ENCODE measurements at places on chromosomes 2 and 18.

DNA sequence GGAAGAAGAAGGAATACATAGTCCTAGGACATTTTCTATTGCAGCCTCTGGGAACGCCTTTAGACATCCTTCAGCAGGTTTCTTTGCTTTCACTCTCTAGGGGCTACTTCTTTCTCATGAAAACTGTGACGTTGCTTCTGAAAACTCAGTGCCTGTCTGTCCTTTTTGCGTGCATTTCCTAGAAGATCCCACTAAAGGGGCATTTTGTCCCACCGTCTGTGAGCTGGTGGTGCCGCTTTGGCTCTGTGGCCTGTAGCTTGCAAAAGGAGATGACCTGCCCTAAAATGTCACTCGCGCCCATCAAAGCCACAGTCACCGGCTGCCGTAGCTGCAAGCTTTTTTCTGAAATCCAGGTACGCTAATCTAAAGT, 579 bp downstream of the STAT4 start:
- DNase-seq, result no peak

DNA sequence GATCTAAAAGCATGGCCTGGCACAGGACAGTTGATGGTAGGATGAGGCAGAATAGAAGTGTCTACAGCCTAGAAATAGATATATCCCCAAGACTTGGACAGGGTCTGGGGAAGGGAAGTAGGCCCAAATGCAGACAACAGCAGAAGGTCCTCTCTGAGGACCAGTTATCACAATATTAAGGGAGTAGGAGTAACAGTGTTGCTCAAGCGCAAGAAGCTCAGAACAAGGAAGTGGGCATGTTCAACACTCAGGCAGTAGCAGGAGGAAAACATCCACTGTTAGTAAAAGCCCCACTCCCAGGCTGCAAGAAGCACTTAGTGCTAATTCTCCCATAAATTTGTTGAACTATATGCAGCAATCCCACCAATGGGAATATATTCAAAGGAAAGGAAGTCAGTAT, 314.7 kb downstream of the METTL4 start:
- no peak for DNase-seq

DNA sequence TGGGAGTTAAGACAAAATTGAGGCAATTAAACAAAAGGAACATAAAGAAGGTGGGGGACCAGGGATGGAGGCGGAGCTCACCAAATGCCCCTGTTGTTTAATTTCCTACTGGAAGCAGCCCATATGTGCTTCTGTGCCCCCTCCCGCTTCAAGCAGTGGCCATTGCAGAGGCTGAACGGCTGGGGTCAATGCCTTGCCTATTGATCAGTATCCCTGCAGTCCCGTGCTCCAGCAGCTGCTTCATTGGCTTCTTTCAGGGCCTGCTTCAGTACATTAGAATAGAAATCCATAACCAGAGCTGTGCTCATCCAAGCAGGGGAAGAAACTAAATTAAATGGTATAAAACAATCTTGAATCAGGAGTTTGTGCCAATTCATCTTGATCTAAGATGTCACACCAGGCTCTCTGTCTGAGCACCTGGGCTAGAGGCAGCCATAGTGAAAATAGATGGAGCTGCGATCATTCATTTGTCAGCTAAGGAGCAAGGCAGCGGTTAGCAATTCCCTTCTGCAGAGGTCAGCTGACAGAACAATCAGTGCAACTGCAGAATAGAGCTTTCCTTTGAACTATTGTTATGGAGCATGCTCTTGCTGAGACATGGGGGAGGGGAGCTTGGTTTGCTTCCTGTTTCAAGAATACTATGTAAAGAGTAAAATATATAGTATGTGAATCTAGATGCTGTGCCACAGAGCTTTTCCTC, 222.4 kb downstream of the WDR7 start:
- no peak for DNase-seq

GRCh38 chr2:109499566-109499965, 114.2 kb downstream of the SEPTIN10 start:
- DNase-seq, result no peak

GRCh38 chr2:88053296-88053695, 2.3 kb downstream of the KRCC1 start:
- DNase-seq, result no peak

DNA sequence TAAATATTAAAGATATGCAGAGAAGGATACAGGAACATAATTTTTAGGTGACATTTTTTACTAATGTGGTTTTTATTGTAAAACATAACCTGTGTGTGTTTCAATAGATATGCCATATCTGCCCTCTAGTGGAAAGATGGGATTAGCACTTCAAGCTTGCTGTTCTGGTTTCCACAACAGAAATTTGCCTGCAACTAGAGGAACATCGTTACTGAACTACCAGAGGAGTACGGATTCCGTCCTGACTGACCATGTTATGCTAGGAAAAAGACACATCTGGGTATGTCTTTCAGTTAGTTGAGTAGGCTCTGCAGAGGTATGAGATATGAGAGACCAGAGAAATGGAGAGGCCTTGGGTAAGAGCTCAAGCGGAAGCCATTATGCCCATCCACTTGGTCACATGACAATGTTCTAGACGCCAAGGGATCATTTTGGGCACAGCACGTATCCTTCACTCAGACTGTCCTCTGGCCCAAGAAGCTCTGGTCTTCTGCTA, 104.9 kb downstream of the MBD2 start:
- peak; percentile 54 for DNase-seq

GRCh38 chr18:74724186-74724585, 126.5 kb downstream of the ZNF407 start:
- DNase-seq, result no peak

GRCh38 chr18:2197946-2198345, 373.4 kb downstream of the METTL4 start:
- DNase-seq, result no peak

DNA sequence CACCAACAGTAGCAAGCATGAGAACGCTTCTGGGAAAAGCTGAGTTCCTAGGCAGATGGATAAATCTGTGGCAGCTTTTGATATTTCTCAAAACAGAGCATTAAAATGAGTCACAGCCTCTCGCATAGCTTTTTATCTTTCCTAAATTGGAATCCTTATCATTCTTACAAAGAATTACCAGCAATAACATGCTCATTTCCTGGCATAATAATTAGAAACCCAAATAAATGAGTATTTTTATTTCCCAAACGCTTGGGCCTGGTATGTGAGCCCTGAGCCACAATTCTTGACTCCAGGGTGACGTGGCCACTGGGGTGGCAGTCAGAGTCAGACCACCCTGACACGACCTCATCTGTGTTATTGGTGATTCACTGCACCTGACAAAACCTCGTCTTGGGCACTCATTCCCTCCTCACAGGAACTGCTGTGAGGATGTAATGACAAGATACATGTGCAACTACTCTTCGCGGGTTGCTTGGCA, 210.7 kb downstream of the ARL4C start:
- DNase-seq, result peak; percentile 54

DNA sequence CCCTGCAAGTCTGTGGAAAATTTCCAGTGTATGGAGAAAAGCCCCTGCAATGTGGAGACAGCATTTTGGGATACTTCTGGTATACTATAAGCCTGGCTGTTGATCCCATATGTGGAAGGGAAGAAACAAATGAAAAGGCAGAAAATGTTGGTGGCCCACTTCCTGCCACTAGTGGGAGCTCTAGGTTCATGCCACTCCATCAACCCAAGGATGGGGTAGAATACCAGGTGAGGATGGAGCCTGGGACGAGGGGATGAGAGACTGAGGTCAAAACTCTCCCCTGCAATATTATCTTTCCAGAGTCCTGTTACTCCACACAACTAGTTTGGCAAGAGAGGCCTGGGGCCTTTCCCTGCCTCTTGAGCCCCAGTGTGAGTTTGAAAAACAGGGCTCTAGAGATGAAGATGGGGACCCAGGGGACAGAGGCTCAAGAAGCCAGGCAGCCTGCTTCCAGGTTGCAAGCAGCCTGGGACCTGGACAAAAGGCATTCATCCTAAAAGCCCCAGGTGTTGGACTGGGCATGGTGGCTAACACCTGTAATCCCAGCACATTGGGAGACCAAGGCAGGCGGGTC, 31.9 kb downstream of the BMP10 start:
- DNase-seq, result no peak

DNA sequence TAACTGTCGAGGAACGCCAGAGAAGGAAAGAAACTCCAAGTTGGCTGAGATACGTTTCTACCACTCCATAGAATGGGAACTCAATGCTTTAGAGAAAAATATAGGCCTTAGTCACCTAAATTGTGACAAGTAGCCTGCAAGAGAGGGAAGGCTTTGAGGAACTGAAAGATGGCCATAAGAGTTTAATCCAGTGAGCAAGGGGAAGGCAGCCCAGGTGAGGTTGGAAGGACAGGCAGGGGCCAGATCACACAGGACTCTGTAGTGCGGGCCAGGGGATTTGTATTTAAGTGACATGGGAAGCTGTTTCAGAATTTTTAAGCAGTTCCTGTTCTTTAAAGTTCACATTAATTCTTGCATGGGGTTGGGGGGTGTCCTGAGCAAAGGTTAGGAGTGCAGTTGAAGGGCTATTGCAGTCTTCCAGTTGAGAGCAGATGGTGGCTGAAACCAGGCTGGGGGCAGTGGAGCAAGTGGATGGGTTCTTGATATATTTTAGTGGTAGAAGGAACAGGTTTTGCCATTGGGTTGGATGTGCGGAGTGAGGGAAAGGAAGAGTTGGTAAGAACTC, 138.9 kb upstream of the PELI1 start:
- DNase-seq, result no peak

- DNase-seq, result no peak
Observed at GRCh38 chr18:66439670-66440069, 164.2 kb downstream of the CDH19 start.

- DNase-seq, result no peak
Observed at GRCh38 chr2:26075173-26075572, 41.3 kb downstream of the RAB10 start.

- DNase-seq, result no peak
Observed at GRCh38 chr18:14916851-14917250, 168.9 kb downstream of the ANKRD30B start.

DNA sequence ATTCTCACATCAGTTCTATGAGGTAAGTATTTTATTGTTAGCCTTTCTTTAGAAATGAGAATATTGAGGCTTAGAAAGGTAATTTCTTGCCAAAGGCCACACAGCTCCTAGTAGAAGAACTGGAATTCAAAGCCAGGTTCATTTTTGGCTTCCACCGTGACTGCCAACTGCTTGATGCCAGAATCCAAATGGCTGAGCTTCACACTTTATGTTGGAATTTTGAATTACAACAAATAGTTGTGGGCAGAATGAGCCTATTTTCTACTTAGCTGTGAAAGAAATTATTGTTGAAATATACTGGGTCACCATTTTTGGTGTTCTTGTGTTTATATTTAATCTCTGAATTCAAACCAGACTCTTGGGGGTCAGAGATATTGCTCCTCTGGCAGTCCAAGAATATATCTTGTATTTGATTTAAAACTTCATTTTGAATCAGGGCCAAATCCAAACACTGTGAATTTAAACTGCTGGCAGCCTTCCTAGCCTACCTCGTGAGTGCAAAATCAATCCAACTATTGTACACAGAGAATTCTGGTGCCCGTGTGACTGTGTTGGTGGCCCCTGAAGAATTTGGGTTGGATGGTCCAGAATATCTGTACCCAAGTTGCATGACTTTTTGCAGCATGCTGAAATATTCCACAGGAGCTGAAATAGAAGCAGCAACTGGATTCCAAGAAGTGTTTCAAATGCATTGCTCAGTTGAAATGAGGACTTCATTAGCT, 35.6 kb upstream of the LPIN1 start:
- DNase-seq, result no peak

DNA sequence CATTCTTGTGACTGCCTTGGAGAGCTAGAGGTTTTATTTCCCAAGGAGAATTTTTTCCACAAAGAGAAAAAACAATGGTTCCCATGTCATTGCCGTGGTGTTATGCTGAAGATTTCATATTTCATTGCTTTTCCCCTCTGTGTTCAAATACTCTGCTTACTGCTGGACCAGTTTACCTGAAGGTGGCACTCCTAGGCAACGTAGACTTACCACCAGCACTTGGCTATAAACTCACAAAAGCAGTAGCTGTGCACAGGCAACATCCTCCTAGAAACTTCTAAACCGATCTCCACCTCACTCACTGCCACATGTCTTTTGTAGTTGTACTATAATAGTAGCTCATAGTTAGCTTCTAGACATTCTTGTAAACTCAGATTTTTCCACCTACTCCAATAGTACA, 1319.7 kb upstream of the CRIM1 start:
- DNase-seq, result no peak

DNA sequence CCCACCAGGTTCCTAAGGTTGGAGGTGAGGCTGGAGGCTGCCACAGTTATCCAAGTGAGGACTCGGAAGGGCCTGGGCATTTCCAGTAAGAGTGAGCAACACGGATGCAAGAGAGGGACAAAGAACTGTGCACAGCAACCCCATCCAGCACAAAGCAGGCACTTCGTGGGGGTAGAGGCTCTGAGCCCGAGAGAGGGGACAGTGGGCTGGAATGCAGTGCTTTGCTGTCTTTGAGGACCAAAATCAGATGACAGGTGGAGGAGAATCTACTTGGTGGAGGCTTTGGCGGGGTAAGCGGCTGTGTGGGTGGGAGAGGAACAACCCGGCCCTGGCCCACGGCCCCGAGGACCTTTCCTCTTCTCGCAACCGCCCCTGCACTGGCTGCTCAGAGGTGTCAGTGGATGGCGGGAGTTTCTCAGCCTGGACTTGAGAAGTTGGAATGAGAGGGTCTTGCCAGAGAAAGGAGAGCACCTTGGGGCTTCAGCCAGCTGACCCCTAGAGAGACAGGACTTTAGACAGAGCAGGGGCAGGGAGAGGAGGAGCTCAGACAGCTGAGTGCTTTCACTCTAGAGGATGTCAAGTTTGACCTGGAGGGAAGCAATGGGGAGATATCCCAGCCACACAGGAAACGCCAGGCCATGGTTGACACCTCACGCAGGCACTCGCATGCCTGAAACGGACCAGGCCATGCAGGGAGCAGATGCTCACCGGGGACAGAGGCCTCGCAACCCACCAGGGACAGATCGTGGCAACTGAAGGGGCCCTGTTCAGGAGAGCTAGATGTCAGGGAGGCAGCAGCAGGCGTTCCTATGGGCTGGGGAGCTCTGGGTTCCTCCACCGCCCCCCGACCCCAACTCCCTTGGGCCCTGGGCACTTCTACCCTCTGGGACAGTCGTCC, 11.6 kb downstream of the RAMP1 start:
- no peak for DNase-seq

- no peak for DNase-seq
Observed at GRCh38 chr2:88139203-88139702, 11.4 kb upstream of the FABP1 start.

DNA sequence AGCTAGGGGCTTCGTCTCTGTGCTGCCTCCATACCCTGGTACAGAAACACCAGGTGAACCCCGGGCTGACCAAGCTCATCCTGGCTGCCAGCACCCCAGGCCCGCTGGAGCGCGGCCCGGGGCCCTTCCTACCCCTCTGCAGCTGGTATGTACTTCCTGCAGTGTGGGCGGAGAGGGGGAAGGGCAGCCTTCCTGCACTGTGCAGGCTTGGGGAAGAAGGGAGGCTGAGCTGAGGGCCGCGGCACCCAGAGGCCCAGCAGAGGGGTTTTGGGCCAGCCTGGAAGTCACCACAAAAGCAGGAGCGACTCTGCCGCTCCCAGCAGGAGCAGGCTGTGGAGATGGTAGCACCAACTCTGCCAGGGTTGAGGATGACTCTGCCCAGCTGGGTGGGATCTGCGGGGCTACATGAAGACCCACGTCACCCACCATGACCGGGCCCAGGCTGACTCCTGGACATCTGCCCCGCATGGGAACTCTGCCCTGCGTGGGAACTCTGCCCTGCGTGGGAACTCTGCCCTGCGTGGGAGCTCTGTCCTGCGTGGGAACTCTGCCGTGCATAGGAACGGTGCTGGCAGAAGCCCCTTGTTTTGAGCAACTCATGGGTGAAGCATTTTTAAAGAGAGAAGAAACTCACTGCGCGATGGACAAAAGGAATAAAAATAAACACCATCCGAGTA, 273.3 kb downstream of the NDUFA10 start:
- DNase-seq, result no peak
